ENCODE measurements at places on chromosomes 3 and 15.

- no peak for DNase-seq
Measured at GRCh38 chr15:77573802-77574201, 58.9 kb downstream of the LINGO1 start.

DNA sequence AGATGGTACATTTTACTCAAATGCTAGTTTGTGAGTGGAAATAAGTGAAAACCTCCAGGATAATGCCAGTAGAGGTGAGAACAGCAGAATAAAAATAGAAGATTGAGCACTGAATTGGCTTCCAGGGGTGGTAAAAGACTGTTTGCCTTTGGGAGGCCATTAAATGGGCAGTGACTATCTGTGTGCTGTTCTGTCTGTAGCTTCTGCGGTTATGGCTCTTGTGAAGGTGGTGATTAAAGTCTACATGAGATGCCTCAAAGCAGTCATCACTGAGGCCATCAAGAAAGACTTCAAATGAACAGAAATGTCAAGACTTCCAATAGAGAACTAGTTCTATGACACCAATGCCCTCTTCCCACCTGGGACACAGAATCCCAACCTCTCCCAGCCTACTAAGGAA, 108.8 kb downstream of the EFHB start:
- DNase-seq: no peak

DNA sequence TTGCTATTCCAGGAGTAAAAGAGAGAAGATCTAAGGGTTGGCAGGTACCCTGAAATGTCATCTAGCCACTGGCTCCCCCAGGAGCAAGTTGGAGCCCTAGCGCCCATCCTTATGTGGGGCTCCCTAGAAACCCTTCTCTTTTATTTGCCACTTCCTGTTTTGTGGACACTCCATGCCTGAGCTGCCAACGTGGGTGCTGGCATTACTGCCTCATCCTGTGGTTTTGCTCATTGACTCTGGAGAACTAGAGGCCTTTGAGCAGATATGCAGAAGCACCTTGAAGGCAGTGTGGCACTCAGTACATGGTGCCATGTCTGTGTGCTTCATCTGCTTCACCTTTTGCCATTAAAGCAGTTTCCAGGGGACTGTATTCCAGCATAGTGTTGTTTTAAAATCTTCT, 8.1 kb downstream of the EDEM1 start:
- no peak for DNase-seq

DNA sequence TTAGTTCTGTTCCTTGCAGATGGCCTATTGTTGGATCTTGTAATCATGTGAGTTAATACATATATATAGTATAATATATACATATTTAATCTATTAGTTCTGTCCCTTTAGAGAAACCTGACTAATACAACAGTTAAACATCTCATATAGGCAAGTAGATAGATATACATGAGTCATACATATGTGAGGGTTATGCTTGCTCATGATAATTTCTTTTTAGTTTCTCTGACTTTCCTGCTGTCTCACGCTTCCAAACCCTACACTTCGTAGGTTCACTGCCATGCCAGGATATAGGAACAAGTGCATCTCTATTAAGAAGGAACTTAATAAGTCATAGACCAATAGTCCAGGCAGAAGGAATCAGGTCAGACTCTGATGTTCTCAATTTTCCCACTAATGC, 16.8 kb upstream of the CLDN16 start:
- no peak for DNase-seq

DNA sequence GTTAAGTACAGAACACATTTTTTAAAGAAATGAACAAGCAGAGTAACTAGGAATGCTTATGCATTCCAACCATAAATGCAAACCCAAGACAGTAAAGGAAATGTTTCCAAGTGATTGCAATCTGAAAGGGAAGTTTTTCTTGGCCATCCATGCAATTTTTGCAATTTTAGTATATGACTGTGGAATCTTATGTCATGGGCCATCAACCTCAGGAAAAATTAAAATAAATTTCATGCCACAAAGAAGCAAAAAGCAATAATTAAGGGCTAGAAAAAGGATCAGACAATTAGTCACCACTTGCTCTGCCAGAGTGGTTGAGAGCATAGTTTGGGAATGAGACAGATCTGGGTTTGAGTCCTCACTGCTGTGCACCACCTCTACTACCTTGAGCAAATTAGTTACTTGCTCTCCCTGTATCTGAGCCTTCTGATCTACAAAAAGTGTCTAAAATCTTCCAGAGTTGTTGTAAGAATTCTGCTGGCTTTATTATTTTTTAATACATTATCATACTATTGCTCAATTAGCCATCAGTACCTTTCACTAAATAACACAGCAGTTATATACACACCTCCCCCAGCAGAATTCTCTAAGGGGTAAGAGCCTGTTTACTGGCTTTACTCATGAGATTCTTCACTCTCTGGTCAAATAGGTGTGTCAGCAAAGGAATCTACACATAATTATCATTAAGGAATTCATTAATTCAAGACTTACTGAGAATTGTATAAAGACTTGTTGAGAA, 49.7 kb upstream of the FBN1 start:
- no peak for DNase-seq

GRCh38 chr15:29101491-29101890, 168.1 kb downstream of the NSMCE3 start:
- DNase-seq: no peak

DNA sequence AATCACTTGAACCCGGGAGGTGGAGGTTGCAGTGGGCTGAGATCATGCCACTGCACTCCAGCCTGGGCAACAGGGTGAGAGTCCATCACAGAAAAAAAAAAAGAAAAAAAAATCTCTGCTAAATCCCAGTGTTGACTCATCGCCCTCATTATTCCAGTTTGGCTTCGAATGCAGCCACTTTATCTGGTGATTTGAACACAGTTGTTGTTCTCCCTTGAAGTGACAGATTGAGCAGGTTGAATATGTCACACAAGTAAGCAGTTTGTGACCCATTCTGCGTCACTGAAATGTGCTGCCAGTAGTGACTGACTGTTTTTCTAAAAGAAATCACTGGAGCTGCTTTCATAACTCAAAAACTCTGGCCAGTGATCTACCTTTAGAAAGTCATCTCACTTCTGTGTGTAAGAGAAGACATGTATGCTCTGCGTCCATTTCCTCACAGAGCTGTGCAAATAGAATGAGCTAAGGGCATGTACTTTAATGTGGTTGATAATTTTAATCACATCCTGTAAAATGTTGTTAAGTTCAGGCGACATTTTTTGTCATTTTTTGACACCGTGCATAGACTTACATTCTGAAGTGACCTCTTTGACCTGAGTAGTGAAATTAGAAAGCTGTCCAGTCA, 12.5 kb downstream of the DOCK3 start:
- DNase-seq: no peak

DNA sequence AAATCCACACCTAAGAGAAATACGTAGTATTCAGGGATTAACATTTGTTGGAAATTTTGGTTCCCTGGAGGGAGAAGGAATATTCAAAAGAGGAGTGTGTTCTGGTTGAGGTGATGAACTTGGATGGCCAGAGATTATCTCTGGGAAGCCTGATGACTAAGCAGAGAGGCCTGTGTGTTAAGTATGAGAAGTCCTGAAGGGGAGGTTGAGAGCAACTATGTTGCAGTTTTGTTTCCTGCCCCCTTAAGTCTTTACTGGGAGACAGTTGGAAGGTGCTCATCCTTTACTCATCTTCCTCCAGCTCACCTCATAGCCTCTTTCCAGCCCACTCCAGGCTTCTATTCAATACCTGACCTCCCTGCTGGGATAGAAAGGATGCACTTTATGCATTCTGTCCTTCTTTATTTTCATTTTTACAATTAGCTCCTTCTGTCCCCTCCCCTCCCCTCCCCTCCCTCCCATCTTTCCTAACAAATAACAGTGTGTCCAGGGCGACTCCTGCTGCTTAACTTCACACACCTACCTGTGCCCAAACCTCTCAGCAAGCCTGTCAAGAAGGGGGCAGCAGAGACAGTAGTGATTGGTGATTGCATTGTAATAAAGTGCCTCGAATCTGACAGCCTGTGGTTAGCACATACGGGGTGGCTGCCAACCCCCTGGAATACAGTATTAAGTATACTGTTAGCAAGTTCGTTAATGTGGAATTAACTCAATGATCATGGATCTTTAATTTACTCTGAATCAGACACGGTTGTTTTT, 11.9 kb downstream of the RAP2B start:
- DNase-seq: no peak

GRCh38 chr3:170506556-170506955, 79.3 kb downstream of the SLC7A14 start:
- DNase-seq: no peak

DNA sequence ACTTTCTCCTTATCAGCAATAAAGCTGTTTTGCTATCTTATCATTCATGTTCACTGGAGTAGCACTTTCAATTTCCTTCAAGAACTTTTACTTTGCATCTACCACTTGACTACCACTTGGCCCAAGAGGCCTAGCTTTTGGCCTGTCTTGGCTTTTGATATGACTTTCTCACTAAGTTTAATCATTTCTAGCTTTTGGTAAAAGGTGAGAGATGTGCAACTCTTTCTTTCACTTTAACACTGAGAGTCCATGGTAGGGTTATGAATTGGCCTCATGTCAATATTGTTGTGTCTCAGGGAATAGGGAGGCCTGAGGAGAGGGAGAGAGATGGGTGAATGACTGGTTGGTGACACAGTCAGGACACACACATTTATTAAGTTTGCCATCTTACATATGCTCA, 31.0 kb upstream of the FAM3D start:
- DNase-seq: no peak

- DNase-seq: no peak
Measured at GRCh38 chr15:84967380-84967779, 14.3 kb upstream of the PDE8A start.

- no peak for DNase-seq
Measured at GRCh38 chr3:40895109-40895508, 304.2 kb upstream of the CTNNB1 start.

GRCh38 chr15:49415638-49416037, 7.4 kb upstream of the FGF7 start:
- DNase-seq: no peak

GRCh38 chr15:89104172-89104564, 15.9 kb downstream of the ABHD2 start:
- DNase-seq: no peak

DNA sequence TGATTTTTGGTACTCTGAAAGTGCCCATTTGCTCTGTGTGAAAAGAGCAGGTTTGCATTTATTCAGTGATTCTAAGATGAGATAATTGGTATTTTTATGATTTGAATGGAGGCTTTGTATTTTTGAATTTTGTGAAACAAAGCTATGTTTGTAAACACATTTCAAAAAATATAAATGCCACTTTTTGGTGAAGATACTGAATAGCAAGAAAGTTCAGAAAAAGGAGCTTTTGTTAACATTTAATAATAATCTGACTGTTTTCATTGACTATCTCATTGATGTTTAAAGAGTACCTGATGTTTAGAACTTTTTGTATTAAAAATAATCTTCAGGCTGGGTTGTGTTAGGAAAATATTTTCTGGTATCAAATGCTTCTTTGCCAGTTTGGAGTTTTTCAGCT, 23.7 kb downstream of the TCF12 start:
- DNase-seq: no peak

- no peak for DNase-seq
Measured at GRCh38 chr3:10350324-10350985, 29.5 kb upstream of the SEC13 start.

- DNase-seq: no peak
Measured at GRCh38 chr3:183688874-183689273, 8.7 kb upstream of the YEATS2 start.

- DNase-seq: no peak
Measured at GRCh38 chr3:190056742-190057141, 64.0 kb downstream of the P3H2 start.

- no peak for DNase-seq
Measured at GRCh38 chr3:30795176-30795575, 99.3 kb downstream of the GADL1 start.

GRCh38 chr15:32834156-32834555, 116.4 kb downstream of the GREM1 start:
- DNase-seq: no peak

GRCh38 chr15:66996094-66996493, 69.3 kb upstream of the SMAD3 start:
- DNase-seq: no peak

GRCh38 chr3:14304101-14305045, 98.0 kb upstream of the SLC6A6 start:
- DNase-seq: no peak

DNA sequence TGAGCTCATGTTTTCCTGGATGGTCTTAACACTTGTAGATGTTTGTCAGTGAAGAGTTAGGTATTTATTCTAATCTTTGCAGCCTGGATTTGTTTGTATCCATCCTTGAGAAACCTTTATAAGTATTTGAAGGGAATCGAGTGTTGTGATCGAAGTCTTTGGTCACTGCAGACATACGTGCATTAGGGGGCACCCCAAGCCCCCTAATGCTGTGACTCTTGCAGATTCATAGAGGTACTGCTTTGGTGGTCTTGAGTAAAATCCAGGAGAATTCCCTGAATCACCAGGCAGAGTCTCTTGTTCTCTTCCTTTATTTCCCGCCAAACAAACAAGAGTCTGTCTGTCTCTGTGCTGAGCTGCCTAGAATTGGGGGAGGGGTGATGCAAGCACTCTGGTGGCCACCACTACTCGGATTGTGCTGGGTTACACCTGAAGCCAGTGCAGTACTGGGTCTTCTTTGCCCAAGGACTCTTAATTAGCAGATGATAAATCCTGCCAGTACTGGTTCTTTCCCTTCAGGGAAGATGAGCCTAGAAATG, 170.5 kb upstream of the POU1F1 start:
- no peak for DNase-seq

DNA sequence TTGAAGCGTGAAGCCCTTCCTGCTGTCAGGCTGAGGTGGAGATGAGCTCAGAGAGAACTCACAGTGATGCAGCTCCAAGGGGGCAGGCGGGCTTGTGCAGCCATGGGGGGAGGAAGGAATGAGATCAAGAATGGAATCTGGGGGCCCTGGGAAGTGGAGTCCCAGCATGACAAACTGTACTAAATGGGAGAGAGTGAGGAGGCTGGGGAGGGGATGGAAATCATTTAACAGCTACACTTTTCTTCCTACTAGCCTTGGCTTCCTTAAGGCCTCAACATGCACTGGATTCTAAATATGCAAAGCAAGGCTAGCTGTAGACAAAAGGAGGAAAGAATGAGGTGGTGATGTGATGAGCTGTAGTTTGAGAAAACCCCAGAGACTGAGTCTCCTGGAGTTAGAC, 133.9 kb downstream of the EEFSEC start:
- DNase-seq: no peak

GRCh38 chr3:42441791-42442190, 31.4 kb upstream of the LYZL4 start:
- no peak for DNase-seq

GRCh38 chr3:14550651-14551611, 10.8 kb upstream of the GRIP2 start:
- no peak for DNase-seq

DNA sequence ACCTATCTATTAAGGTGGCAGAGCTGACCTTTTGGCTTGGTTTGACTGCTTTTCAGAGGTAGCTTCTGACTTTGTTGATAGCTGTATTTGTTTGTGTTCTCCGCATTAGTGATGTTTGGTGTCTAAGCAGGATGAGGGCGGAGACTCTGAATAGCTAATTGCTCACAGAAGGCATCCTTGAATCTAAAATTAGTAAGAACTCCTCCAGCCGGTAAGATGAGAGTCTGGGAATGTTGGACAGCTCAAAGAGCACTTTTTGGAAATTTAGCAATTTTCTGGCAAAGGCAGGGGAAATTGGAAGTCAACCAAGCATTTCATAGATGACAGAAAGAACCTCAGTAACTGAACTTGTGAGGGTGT, 174.1 kb downstream of the KLHL25 start:
- DNase-seq: no peak

- no peak for DNase-seq
Measured at GRCh38 chr15:92763459-92763858, 107.9 kb upstream of the FAM174B start.

All from activated CD8-positive, alpha-beta memory T cell treated with anti-CD3 and anti-CD28 coated beads for 4 hours (primary cell).